NCI-H510A (cell line): ENCODE measurements at places on chromosomes 4 and X.

DNA sequence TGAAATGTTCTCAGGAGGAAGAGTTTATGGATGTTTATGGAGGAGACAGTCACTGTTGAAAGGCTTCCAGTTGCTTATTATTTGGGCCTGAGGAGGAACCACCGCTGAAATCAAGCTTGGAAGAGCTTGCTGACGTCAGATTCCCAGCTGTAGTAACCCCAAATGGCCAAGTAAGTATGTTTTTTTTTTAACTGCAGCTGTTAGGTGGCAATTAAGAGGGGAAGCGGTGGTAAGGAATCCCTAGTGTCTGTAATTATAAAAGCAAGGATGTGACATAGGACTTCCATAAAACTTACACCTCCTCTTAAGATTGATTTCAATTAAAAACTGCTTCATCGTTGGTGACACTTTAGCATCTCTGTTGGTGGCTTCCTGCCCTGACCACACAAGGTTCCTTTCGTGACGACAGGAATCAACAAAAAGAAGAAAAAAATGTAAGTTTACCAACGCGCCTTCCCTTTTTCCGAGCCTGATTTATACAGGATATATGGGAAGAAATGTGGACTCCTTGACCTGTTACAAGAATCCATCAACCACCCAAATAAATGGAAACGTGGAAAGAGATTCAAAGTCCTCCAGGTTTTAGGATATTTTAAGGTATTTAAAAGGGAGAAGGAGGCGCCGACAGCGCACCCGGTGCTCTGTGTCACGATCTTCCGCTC is 884 bp downstream of the RELL1 start:
- DNase-seq: no peak

- DNase-seq: no peak
Observed at GRCh38 chr4:7158991-7159390, 33.3 kb upstream of the SORCS2 start.

- no peak for DNase-seq
Observed at GRCh38 chrX:103495786-103496185, 23.5 kb downstream of the RAB40A start.

DNA sequence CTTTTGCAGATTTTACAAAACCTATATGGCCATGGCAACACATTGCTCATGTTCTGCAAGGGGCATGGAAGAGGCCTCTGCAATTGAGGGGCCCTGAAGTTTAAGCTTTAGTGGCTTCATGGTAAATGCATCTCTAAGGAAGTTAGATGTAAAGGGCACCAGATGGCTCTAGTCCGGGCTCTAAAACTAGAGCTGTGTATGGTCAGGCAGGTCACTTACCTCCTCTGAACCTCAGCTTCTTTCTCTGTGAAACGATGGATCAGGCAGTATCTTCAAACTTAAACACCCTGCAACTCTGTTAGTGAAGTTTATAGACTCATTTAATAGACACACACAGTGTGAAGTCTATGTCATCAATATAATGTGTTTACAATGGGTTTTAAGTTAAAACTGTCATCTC is 10.0 kb downstream of the MAGEB17 start:
- DNase-seq: no peak

DNA sequence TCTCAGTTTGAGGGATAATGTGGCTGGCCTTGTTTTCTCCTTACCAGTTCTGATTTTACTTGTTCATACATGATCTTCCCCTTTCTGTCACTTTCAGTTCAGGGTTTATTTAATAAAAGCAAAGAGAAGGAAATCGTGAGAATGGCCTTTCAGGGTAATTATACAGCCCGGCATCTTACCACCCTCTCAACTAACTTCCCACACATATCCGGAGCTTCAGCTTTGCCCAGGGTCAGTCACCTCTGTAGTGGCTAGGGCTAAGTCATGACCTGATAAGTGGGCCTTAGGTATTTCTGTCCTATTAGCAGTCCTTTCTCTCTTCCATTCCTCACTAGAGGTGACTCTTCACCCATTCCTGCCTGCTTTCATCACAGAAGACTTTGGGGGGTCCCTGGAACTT is 15.8 kb downstream of the TRPC5 start:
- DNase-seq: no peak

- no peak for DNase-seq
Observed at GRCh38 chr4:169210504-169211118, 60.1 kb downstream of the SH3RF1 start.

DNA sequence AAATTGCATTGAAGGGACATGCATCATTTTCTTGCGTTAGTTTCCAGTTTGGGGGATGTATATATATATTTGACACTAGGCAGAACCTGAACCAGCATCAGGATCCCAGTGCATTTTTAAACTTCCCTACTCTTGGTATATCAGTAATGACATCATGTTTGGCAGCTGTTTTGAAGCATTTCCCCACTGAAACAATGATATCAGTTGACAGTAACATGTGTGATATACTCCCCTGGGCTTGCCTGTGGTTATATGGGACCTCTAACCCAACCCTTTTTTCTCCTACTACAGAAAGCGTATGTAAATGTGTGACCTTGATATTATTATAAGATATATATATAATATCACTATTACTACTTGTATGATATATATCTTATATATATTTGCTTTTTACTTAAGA is 225.9 kb upstream of the CASK start:
- no peak for DNase-seq
